GM06990 (cell line): ENCODE measurements at places on chromosomes 7 and 10.

- no peak for DNase-seq
These were observed 686 bp upstream of the MIOS start for GRCh38 chr7:7565746-7566650.

GRCh38 chr7:81810476-81811155, 40.8 kb upstream of the HGF start:
- DNase-seq: no peak

- DNase-seq: no peak
These were observed 105.2 kb downstream of the ADARB2 start for GRCh38 chr10:1632141-1632540.

DNA sequence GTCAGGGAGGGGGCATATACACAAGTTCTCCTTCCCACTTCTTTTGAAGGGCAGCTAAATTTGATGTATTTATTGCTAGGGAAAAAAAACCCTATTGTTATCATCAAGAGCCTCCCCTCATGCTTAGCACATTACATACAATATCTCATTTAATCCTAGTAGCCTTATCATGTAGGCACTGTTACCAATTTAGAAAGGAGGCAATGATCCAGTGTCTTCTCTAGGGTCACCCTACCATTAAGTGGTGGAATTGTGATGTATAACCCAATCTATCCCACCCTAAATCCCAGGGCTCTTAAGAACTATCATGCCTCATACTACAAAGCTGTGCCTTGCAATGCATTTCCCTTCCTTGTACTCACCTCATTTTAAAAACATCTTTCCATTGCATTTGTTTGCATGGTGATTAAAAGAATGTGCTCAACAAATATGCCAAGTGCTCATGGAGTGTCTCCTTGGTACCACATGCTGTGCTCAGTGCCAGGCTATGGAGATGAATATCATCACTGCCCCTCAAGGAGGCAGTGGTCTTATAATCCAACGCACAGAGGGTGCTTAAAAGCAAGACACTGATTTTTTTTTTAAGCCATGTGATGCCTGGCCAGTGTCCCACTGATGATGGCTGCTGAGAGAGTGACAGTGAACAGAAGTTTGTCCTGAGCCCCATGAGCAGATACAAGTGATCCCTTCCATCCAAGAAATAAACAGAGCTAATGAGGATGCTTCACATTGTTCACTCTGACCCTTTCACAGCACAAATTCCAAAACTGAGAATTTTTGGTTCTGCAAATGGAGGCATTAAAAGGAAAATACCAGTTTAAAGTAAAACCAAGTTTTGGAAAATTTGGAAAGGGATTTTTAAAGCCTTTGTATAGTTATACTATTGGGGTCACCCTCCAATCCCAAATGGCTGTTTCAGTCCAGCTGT, 98.2 kb downstream of the SORBS1 start:
- no peak for DNase-seq

- no peak for DNase-seq
These were observed 106.8 kb upstream of the FAM133B start for GRCh38 chr7:92697012-92697411.

DNA sequence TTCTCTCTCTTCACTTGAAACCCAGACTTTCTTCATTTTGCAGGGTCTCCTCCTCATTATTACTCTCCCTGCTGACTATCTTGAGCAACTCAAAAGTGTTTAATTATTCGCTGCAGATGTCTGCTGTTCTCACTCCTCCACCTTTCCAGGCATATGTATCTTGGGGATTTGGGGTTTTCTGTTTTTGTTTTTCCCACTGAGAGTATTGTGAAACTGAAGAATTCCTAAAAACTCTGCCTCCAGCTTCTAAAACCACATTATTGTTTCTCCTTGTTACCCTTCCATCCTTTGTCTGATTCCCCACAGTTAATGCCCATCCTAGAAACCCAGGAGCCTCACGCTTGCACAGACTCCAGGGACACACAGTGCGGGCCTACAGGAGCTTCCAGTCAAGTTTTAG, 51.3 kb downstream of the WNT2 start:
- DNase-seq: no peak

GRCh38 chr10:112002206-112002605, 181.4 kb downstream of the GPAM start:
- DNase-seq: no peak

DNA sequence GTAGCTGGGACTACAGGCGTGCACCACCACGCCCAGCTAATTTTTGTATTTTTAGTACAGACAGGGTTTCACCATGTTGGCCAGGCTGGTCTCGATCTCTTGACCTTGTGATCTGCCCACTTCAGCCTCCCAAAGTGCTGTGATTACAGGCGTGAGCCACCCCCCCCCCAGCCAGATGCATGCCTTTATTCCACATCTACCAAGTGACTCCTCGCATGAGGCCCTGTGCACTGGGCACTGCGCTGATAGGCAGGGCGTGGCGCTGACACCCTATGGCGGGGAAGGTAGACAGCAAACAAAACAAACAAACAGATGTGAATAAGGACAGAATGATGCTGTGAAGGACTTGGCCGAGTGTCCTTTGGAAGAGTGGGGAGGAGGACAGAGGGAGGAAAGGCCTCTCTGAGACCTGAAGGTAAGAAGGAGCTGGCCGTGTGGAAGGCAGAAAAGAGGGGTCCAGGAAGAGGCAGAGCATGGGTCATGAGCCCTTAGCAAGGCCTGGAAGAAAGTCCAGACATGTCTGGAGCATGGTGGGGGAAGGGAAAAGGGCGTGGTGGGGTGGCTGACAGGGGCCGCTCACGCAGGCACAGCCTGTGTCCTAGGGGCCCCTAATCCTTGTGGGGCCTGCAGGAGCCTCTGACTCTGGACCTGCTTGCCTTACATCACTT, 47.5 kb upstream of the CACUL1 start:
- no peak for DNase-seq

- no peak for DNase-seq
These were observed 102.5 kb downstream of the CD36 start for GRCh38 chr7:80740778-80741545.

- no peak for DNase-seq
These were observed 46.0 kb downstream of the ASB4 start for GRCh38 chr7:95531605-95532219.
